ENCODE measurements at places on chromosomes 7 and 10.

DNA sequence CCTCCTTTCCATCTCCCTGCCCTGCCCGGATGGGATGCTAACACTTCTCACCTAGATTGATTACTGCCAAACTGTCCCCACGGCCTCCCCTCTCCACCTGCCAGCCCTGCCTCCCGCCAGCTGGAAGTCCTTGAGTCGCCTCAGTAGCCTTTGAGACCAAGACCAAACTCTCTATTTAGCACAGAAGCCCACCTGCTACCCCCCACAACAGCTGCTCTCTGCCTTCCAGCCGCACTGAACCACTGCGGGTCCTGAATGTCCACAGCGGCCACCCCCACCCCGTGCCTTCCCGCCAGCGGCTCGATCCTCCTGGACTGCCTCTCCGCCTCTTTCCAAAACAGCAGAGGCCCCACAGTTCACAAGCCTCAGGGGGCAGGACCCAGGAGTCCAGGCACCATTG lies 39.0 kb downstream of the FKBP6 start:
- no peak for DNase-seq
- no peaks in the 10 kb centered on the region for H3K27me3 ChIP-seq
- no peak overlapping the region for H3K4me3 ChIP-seq
- H3K4me1 ChIP-seq, result no peaks in the 10 kb centered on the region

GRCh38 chr10:101301111-101301731 lies 52.7 kb upstream of the BTRC start:
- DNase-seq, result no peak
- H3K36me3 ChIP-seq, result no peaks in the 10 kb centered on the region
- no peaks in the 10 kb centered on the region for H3K4me1 ChIP-seq
- no peak overlapping the region for H3K27ac ChIP-seq
- H3K4me3 ChIP-seq, result no peak overlapping the region

DNA sequence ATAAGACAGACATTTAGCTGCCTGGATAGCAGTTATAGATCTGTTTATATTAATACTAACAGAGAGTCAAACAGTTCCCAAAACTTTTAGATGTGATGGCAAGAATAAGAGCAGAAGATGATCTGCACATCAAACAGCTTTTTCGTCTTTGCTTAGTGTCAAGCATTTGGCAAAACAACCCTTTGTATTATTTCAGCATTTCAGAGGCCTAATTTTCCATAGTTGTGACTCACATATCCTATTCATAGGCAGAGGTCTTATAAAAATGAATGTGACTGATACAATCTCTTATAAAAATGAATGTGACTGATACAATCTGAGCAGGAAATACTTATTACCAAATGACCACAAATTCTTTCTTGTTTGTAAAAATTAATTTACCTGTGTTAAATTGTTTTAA lies 71.2 kb downstream of the LRRTM3 start:
- no peak overlapping the region for H3K4me3 ChIP-seq
- H3K27ac ChIP-seq, result no peak overlapping the region
- DNase-seq, result no peak
- H3K36me3 ChIP-seq, result no peaks in the 10 kb centered on the region

DNA sequence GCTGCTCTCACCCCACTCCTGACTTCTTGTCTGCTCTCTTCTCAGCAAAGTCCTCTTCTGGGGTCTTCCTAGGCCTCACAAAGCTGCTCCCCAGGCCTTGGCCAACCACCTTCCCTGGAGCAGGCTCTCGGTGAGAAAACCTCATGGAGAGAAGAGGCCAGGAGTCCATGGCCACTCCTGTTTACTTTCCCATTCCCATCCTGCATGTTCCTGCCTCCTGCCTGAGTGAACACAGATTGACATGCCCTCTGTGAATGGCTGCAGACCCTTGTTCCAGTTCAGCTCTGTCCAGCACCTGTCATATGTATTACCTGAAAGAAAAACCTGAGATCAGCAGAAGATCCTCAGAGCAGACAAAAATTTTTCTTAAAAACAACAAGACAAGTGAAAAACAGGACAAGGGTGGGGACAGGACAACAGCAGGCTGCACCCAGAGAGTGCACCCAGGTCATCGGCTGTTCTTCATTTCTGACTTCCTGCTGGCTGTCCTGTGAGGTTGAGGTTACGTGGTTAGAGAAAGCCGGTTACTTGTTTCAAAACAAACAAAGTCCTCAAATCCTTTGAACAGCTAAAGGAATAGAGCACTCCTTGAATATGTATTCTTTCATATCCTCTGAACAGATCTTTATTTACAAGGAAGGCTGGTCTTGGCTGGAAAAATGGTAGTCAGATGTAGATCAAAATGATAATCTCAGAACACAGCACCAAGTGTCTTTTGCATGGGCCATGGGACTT lies 34.0 kb upstream of the DLD start:
- H3K27me3 ChIP-seq, result no peaks in the 10 kb centered on the region
- H3K4me3 ChIP-seq, result no peak overlapping the region
- DNase-seq, result no peak
- no peak overlapping the region for H3K27ac ChIP-seq
- H3K4me1 ChIP-seq, result no peaks in the 10 kb centered on the region

- H3K36me3 ChIP-seq, result no peaks in the 10 kb centered on the region
- H3K4me3 ChIP-seq, result no peak overlapping the region
- no peaks in the 10 kb centered on the region for H3K27me3 ChIP-seq
- peaks cover 7% of the 10 kb centered on the region for H3K4me1 ChIP-seq
- no peak overlapping the region for H3K27ac ChIP-seq
Observed at GRCh38 chr10:58479045-58479444, 33.6 kb upstream of the BICC1 start.

- H3K27ac ChIP-seq, result no peak overlapping the region
- no peaks in the 10 kb centered on the region for H3K4me1 ChIP-seq
- no peak for DNase-seq
- no peaks in the 10 kb centered on the region for H3K27me3 ChIP-seq
- no peaks in the 10 kb centered on the region for H3K36me3 ChIP-seq
Observed at GRCh38 chr10:581776-582330, 107.6 kb downstream of the DIP2C start.

DNA sequence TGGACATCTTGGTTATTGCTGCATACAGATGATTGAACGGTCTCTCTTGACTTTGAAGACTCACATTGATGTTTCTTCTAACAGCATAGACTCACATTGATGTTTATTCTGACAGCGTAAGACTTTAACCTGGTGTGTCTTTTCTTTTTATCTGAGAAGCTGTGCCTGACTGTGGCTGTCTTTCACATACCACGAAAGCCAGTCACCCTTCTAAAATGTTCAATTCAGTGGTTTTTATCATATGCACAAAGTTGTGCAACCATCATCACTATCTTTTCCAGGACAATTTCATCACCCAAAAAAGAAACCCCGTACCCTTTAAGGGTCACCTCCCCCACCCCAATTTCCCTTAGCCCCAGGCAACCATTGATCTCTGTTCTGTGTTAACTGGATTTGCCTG lies 24.7 kb downstream of the CELF2 start:
- no peaks in the 10 kb centered on the region for H3K27me3 ChIP-seq
- peaks cover 2% of the 10 kb centered on the region for H3K4me1 ChIP-seq
- no peak overlapping the region for H3K4me3 ChIP-seq
- no peak overlapping the region for H3K27ac ChIP-seq

GRCh38 chr7:155676052-155676451 lies 31.6 kb downstream of the RBM33 start:
- H3K36me3 ChIP-seq, result peaks cover 4% of the 10 kb centered on the region
- no peak overlapping the region for H3K4me3 ChIP-seq
- DNase-seq, result no peak
- peaks cover 5% of the 10 kb centered on the region for H3K4me1 ChIP-seq

GRCh38 chr7:12294701-12295100 lies 83.6 kb downstream of the TMEM106B start:
- H3K4me1 ChIP-seq, result no peaks in the 10 kb centered on the region
- peaks cover 1% of the 10 kb centered on the region for H3K27me3 ChIP-seq
- no peak for DNase-seq
- no peak overlapping the region for H3K27ac ChIP-seq
- H3K4me3 ChIP-seq, result no peak overlapping the region

DNA sequence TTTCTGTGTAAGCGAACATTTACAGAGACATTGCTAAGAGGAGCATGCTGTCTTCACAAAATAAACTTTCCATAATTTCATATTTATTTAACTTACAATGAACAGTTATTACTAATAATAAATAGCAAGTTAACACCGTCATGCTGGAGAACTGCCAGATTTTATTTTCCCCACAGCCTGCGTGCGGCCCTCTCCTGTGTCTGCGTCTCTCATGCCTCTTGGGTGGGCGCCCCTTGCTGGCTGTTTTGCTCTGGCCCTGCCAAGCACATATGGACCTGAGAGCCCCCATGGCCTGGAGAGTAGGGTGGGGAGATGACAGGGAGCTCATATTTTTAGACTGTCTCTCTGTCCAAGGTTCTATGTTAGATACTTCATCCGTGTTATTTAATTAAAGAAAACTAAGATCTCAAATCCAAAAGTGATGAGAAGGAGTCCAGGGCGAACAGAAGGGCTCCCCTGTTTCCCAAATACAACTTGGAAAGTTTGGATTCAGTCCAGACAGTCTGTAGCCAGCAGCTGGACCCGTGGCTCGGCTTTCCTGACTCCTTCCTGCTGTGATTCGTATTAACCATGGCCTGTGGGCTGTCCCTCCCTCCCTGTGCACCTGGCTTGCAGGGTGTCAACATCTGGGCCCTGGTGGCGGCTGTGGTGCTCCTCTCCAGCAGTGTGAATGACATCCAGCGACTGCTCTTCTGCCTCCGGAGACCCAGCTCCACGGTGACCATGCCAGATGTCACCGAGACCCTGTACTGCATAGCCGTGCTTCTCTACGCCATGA lies 20.5 kb downstream of the FBH1 start:
- H3K27ac ChIP-seq, result no peak overlapping the region
- H3K36me3 ChIP-seq, result peaks cover 23% of the 10 kb centered on the region
- H3K4me1 ChIP-seq, result no peaks in the 10 kb centered on the region
- no peak for DNase-seq

Measured in aorta (tissue), 5 donors.